Stomach (tissue), 19 donors: ENCODE measurements at places on chromosomes 7 and 10. TPM values are rescaled to one million over a fixed set of nuclear protein-coding genes. Genes with fewer than 3 reads are reported as not detected.
A peak's percentile ranks its signal among the peaks of the same experiment; 100 is the strongest.

GRCh38 chr10:51706225-51706624 is 6.8 kb upstream of the CSTF2T start:
- DNase-seq, result peak; percentile 79

- DNase-seq, result no peak
Observed at GRCh38 chr10:13417459-13418126, 69.5 kb upstream of the SEPHS1 start.

DNA sequence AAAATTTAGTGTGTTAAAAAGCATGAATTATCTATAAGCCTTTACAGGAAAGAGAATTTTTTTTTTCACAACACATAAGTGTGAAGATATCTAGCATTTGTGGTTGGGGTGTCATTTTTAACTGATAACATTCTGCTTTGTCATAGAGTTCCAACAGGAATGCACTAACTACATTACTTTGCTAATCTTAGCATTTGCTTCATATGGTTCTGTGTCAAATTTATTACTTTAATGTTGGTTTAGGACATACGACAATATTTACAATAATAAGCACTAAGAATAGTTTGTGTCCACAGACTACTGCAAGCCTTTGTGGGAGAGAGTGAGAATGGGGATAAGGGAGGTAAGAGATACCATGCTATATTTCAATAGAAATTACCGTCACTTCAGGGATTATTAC is 40.6 kb upstream of the MAGI2 start:
- DNase-seq, result no peak

GRCh38 chr7:70893422-70893821 is 238.5 kb upstream of the GALNT17 start:
- DNase-seq, result no peak

The TNS3 gene
- 41.5 TPM for total RNA-seq

The SOSTDC1 gene
- 0.89 TPM for total RNA-seq

DNA sequence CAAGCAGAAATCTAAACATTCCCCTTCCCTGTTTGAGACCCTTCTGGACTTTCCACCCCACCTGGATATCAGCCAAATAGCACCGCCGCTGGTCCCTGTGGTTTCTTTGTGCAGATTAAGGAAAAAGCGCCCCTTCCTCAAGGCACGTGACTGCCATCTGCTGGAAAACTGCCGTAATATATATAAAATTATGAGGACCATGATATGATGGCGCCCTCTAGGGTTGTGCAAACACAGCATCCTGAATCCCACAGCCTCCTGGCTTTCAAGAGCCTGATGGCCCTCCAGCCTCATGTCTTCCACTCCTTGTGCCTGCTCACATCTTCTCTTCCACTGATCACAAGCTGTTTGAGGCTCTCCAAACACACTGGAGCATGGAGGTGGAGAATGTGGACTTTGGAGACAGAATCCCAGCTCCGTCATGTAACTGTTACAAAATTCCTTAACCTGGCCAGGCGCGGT is 121.3 kb downstream of the MYL10 start:
- peak; percentile 87 for DNase-seq

The KLLN gene
- 0.18 TPM for total RNA-seq

The SPDYE9 gene
- total RNA-seq, result 0.37 TPM

The HDAC9 gene
- total RNA-seq, result 22.5 TPM

GRCh38 chr10:90635111-90635765 is 222.6 kb downstream of the HTR7 start:
- DNase-seq, result no peak

GRCh38 chr7:121202834-121203233 is 126.0 kb upstream of the WNT16 start:
- no peak for DNase-seq

The OR6V1 gene
- not detected for total RNA-seq

GRCh38 chr10:1308962-1309616 is 252.9 kb downstream of the WDR37 start:
- no peak for DNase-seq

DNA sequence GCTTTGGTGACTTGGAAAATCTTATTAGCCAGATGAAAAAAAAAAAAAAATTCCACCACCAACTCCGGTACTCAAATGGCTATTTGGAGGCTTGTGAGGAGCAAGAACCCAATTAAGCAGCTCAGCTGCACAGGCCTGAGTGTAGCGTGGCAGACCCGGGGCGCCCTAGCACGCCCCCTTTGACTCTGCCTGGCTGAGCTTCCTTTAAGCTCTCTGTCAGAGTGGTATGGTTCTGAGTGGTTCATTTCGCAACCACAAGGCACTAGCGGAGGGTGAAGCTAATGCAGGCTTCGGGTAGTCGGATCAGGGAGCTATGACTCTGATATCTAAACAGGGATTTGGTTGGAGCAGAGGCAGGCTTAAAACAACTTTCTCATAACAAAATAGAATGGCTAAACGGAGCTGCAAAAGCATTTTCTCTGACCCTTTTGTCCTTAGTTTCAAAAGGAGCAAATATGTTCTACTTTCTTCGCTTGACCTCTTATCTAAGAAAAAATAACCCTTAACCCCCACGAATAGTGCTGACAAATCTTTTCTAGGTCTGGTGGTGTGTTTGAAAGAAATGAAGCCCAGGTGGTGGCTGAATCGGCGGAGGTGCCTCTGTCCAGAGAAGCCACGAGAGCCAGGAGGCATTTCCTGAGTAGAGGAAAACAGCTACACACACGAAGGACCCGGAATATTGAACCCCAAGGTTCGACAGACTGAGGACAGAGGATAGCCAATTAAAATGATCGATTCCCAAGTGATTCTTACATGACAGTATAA is 285.4 kb upstream of the GLI3 start:
- DNase-seq, result no peak

The CELF2 gene
- total RNA-seq, result 41.6 TPM

GRCh38 chr10:70379581-70380176 is 2.7 kb downstream of the LRRC20 start:
- DNase-seq, result no peak

The SRRT gene
- 184 TPM for total RNA-seq

The CCL24 gene
- not detected for total RNA-seq

- peak; percentile 65 for DNase-seq
Observed at GRCh38 chr10:5545778-5546710, 21.3 kb downstream of the CALML3 start.

The PRTFDC1 gene
- total RNA-seq, result 21.6 TPM

- peak; percentile 59 for DNase-seq
Observed at GRCh38 chr7:636396-636795, 90.1 kb upstream of the DNAAF5 start.

DNA sequence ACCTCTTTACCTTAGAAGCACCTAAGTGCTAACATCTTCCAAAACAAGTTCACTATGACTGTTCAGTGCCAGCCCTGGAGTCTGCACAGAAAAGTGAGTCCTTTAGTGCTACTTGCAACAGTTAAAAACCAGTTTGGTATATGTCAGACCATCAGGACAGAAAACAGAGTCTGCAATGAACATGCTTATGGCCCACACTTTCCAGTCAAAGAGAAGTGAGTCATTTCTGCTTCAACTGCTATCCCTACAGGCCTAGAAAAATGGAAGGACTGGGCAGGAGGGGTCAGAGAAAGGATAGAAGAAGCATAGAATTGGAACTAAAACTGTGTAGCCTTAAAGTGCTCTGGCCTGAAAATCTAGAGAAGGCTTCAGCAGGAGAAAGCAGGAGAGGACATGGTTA is 108.0 kb downstream of the PDE1C start:
- no peak for DNase-seq

- no peak for DNase-seq
Observed at GRCh38 chr7:77783545-77783944, 14.7 kb downstream of the TMEM60 start.

DNA sequence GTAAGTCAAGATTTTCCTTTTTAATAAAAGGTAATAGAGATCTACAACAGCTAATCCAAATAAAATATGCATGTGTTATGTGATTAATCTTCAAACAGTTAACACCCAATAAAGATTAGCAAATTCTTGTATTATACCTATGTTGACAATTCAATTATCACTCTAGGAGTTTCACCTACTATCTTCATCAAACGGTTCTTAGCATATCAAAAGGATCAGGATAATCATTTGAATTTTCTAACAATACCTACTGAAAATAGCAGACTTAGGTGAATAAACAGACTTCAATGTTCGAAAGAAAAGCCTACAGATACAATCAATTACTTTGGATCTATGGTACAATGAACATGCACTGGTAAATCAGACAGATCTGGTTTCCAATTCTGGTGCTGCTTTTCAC is 268.3 kb downstream of the CACNA2D1 start:
- DNase-seq, result no peak

The HEPACAM2 gene
- total RNA-seq, result 2.5 TPM

- DNase-seq, result no peak
Observed at GRCh38 chr7:153470004-153470671, 582.1 kb upstream of the DPP6 start.

GRCh38 chr7:149498811-149499210 is 1.2 kb upstream of the ZNF746 start:
- no peak for DNase-seq

The SLC13A1 gene
- not detected for total RNA-seq

The ANKRD1 gene
- total RNA-seq, result not detected

DNA sequence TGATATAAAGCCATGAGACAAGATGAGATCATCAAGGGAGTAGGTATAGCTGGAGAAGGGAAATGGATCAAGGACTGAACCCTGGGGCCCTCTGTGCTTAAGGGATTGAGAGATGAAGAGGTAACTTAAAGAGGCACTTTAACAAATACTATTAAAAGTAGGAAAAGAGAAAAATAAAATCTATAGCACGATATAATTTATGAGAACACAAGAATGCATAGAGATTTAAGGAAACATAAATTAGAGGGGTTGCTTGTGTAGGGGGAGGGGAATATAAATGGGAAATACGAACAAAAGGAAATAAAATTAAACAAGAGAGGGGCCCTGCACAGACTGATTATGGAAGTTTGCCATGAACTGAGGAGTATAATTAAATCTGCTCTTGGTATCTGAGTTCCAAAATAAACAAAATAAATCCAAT is 15.6 kb upstream of the LRRC17 start:
- peak; percentile 30 for DNase-seq

GRCh38 chr10:130261766-130262165 is 125.6 kb downstream of the GLRX3 start:
- no peak for DNase-seq

DNA sequence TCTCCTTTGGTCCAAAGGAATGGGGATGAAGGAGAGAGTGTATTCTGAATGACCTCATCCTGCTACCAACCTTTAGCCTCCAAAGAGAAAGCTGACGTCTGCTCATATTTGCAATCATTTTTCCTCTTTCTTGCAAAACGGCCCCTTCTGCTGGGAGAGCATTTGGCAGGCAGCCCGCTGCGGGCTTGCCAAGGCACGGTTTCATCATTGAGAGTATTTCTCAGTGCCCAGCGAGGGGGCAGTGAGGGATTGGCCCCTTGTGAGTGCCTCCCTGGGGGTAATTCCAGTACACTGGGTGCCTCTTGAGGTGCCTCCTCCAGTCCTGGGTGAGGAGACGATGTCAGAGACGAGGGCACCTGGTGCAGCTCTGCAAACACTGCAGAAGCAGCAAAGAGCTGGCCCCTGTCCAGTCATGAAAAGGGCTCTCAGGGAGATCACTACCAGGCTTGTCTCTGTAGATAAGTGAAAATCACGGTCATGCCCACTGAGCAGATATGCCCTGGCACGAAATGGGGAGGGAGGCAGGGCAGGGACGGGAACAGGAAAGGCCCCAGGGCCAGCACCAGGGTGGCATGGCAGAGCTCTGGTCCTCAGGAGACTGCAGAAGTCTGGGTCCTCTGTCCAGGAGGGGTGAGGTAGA is 48.7 kb upstream of the SHH start:
- peak; percentile 89 for DNase-seq

The GHRHR gene
- not detected for total RNA-seq

The AKR1C3 gene
- 136 TPM for total RNA-seq

- DNase-seq, result no peak
Observed at GRCh38 chr7:156620291-156620675, 20.3 kb upstream of the RNF32 start.

- no peak for DNase-seq
Observed at GRCh38 chr7:143901332-143901667, 676 bp downstream of the TCAF1 start.

The WDR91 gene
- 7.0 TPM for total RNA-seq

- no peak for DNase-seq
Observed at GRCh38 chr10:133281084-133281483, 4.4 kb upstream of the ADAM8 start.

DNA sequence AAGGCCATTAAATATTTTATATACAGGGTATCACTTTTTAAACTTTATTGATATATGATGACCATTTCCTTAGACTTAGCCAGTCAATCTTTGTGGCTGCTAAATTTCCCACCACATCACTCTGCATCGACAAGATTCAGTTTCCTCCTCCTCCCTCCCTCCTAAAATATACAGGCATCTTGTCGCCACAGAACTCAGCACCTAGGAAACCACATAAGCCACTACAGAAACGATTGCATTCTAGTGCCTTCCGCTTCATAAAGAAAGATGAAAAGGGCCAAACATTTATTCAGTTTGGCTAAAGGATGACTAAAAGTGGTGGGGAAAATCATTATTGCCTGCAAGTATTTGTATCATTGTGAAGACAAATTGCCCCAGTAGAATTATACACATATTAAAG is 30.7 kb downstream of the ERCC6 start:
- peak; percentile 21 for DNase-seq

DNA sequence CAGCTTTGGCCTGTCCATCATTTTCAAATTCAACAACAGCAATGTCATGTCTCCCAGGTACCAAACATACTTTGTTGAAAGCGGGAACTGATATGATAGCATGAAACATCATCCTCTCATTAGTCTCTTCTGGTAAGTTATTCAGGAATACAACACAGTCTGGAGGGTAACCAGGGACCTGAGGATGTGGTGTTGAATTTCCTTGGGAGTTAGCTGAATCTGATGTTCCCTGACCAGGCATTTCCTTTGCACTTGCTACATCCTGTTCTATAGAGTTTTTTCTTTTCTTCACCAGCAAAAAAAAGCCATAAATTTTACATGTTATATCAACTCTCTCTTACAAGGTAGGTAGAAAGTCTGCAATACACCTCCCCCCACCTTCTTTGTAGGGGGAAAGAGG is 97.8 kb upstream of the AFAP1L2 start:
- no peak for DNase-seq

DNA sequence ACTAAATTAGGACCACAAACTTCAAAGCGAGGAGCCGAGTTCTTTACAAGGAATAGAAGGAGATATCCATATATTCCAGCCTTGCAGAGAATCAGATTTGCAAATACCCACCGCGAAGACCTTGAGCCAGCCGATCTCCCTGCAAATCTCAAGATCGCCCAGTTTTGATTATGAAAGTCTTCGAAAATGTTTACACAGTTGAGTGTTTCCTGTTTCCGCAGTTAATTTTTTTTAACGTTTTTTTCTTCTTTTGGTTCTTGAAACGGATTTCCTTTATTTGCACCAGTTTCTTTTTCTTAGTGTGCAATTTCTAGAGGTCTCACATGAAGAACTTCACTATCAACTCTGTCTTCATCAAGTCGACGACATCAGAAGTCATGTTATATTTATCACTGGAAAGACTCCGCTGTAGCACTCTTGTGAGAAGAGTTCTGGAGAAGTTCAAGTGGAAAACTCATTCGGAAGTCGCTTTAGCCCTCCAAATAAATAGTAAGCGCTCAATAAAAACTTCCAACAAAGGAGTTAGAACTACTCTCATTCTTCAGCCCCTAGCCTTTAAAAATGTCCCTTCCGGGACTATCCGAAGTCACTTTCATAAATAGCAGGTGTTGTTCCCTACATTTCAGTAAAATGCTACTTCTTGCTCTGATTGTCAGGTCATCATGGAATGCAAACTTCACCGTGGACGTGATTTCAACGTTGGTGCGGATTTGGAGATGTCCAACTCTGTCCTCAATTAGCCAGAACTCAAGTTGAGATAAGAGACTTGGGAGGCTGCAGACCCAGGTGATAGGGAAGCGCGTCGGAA is 11.9 kb upstream of the SPAG6 start:
- DNase-seq, result no peak
